ENCODE measurements at places on chromosomes 7 and 10.

DNA sequence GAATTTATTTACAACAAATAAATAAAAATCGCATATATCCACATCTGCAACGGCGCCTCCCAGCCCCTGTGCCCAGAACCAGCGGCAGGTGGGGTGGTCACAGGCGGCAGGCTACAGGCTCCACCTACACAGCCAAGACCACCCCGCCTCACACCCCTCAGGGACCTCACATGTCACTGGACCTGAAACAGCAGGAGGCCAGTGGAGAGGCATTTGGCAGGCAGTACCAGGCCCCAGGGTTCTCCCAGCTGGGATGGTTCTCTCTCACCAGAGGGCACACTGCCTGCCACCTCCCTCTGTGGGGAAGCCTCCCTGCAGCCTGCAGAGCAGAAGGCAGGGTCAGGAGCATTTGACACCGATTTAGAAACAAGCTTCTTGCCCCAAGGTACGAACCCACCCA, 81.5 kb downstream of the MAD1L1 start:
- no peak for DNase-seq

- DNase-seq, result no peak
These were observed 30.5 kb downstream of the ANXA8 start for GRCh38 chr10:47453141-47454007.

GRCh38 chr10:97549587-97550322, 22.8 kb upstream of the ANKRD2 start:
- DNase-seq, result no peak

- DNase-seq, result no peak
These were observed 236.6 kb upstream of the GRB10 start for GRCh38 chr7:51019191-51019844.

GRCh38 chr10:77866598-77866997, 60.0 kb downstream of the DLG5 start:
- no peak for DNase-seq

- DNase-seq, result no peak
These were observed 61.1 kb upstream of the C10orf90 start for GRCh38 chr10:126731610-126731990.

DNA sequence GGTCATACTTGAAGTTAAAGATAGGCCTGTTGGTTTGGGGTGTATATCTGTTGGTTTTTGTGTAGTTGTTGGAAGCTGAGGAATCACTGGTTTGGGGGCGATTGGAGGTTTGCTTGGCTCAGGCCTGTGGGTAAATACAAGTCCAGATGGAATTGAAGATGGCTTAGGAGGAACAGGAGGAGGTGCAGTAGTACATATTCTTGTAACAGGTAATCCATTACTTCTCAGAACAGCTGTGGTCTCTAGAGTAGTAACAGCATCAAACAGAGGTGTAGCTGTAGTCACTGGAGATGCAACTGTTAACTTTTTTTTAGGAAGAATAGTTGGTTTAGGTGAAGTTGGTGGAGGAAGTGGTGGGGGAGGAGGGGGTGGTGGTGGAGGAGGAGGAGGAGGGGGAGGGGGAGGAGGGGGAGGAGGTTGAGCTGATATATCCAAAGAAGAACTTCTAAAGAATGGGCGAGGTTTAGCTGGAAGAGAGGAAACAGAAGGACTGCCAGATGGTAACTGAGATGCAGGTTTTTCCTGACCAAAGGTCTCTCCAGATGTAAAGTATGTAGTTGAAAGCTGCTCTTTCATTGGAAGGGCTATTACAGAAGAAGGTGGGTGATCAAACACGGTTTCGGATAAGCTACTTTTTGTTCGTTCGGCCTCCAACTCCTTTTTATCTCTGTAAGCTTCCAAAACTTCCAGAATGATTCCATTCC, 209.2 kb downstream of the PCLO start:
- DNase-seq, result no peak

DNA sequence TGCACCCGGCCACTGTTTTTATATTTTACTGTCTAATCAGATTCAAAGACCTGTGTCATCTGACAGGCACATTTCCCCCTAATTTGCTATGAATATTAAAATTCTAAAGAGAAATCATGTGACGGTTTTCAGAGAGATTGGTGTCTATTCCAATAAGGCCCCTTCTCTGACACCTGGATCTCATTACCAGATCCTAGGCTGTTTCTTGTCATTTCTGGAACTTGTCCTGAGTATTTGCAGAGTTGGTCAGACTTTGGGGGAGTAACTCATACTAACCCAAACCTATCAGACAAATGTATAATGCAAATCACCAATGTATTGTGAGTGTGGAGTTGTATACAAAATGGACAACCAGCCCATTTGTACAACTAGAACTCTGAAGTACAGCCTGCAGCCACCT, 29.5 kb downstream of the MYO1G start:
- DNase-seq, result no peak

DNA sequence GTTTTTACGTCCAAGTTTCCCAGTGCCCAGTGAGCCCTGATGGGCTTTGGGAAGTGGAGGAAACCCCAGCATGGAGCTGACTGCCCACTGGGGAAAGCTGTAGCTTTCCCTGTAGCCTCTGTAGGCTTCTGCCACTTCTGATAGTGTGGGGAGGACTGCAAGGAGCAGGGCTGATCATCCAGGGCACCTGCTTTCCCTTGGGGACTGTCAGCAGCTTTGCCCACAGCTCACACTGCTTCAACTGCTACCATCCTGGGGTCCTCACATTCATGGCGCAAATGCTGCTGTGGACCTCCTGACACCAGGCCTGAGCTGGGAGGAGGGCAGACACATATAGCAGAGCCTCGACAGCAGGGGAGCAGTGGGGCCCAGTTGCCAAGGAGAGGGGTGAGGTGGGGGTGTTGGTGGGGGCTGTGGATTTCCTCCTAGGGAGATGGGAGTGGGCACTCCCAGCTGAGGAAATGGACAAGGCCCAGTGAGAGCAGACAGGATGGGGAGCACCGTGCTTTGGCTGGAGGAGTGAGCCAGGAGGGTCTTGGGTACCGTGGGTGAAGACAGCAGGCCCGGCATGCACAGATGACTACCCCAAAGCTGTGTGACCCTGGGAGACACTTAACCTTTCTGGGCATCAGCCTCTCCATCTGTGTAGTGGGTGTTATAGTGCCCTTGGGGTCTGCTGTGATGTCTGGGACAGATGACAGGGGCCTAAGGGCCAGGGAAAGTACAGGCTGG, 16.2 kb downstream of the RAMP3 start:
- DNase-seq, result no peak

DNA sequence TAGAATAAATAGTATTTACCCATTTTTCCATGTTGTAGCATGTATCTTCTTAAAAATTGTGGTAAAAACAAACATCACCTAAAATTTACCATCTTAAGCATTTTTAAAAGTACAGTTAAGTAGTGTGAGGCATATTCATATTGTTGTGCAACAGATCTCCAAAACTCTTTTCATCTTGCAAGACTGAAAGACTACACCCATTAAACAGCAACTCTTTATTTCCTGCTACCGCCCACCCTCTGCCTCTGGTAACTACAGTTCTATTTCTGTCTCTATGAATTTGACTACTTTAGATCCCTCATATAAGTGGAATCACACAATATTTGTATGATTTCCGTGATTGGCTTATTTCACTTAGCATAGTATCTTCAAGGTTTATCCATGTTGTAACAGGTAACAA, 40.0 kb upstream of the AGBL3 start:
- DNase-seq, result no peak

- DNase-seq, result no peak
These were observed 161.5 kb upstream of the PFKP start for GRCh38 chr10:2905851-2906250.

GRCh38 chr7:99139036-99139435, 4.9 kb downstream of the SMURF1 start:
- DNase-seq, result no peak

DNA sequence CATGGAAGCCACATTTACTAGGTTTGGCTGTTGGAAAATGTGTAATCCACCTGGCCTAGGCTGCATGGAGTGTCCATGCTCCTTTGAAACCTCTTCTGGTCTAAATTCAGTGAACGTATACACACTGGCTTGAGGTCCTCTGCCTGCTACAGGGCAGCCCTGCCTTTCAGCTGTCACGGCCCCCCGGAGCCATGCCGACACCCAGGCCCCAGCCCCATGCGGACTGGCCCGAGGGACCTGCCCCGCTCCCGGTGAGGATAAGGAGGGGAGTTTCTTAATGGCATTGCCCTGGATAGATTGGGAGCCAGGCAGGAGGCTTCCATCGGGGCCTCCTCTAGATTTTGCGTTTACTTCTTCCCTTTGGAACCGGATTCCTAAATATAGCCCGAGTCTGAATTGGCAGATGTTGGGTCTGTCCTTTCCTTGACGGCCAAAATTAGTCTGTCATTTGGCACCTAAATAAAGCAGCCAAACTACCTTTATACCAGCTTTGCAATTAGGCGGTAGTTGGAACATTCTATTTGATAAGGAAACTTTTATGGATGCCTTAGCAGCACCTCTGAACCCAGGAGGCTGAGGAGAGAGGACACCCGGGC, 72.1 kb upstream of the SH2B2 start:
- DNase-seq, result no peak

DNA sequence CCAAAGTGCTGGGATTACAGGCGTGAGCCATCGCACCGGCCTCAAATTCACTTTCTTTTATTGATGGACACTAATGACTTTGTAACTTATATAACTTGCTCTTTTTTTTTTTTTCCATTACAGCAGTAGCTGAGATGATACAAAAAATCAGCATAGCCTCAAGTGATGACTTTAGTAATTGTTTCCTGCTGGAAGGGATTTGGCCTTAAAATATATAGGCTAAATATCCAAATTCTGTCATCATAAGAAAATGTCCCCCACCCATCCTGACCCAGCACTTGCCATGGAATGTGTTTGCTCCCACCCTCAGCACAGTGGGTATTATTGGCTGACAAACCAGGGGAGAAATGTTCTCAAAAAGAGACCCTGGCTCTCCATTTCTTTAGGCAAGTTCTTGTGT, 1264.1 kb upstream of the AUTS2 start:
- DNase-seq, result no peak

- no peak for DNase-seq
These were observed 257.2 kb downstream of the GFRA1 start for GRCh38 chr10:116015583-116016333.

DNA sequence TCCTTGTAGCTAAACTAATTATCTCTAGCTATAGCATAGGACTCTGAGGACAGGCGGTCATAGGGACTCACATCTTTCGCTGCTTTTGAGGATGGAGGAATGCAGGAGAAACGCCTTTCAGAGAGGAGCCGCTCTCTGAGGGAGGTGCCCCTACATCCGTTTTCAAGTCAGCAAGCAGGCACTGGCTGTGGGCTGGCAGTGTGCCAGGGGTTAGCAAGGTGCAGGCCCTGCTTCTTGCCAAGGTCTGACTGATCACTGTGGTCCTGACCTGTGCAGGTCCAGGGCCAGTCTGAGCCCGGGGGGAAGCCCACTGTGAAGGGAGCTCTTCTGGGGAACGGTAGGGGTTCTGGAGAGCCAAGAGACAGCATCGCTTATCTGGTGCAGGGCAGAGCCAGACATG, 89.4 kb downstream of the SH3PXD2A start:
- peak; percentile 41 for DNase-seq

GRCh38 chr10:123391275-123392028, 237.2 kb downstream of the BUB3 start:
- no peak for DNase-seq

DNA sequence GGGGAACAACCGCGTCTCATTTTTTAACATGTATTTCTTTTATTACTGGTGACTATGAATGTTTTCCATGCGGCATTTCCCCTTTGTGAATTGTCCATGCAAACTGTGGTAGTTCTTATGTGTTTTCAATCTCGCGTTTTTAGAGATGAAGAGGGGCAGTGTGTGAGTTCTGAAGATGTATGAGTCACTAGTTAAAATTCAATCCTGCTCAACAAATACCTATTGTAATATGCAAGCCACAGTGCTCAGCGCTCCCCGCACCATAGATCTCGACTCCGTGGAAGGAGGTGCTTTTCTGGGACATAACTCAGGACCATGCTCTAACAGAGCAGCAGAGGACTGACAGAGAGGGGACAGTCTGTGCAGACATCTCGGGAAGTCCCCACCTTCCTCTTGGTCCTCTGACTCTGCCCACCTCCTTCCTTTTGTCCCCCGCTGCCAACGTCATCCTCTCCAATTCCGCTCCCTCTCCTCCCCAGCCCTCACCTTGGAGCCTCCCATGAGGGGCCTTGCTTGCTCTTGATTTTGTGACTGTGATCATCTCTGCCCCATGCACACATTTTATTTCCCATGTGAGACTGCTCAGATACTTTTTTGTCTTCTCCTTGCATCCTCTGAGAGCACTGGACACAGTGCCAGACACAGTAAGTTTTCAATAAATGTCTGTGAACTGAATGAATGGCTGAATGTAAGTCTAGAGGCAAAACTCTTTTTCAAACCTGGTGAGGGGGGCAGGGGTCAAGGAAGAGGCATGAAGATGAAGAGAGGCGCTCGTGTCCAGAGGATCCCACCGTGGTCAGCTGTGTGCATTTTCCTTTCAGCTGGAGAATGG, 42.7 kb upstream of the PLEKHA1 start:
- DNase-seq, result no peak

DNA sequence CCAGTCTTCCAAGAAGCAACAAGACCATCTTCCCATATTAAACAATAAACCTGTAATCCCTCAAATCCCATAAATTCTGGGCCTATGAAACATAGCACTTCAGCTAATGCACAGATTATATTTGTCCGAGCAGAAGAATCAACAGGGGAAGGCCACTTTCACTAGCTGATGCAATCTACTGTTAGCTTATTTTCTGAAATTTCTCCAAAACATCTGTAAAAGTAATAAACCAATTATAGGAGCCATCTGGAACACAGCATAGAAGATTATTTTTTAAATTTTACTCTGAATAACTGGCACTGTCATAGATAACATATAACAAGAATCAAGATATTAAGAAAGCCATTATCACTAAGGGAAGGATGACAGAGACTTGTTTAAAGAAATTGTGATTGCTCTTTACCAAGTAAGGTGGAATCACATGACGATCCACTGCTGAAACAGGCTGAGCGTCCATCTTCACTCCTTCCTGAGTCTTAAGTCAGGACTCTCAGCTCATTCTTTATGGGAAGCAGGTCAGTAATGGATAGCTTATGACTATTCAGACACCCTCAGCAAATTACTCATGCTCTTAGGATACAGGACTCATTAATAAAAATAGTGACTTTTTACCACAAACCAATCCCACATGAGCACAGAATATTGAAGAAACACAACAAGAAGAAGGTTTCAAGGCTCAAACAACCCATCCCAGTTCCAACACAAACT, 719.5 kb downstream of the XPNPEP1 start:
- DNase-seq, result no peak

- DNase-seq, result no peak
These were observed 561.9 kb upstream of the GALNT17 start for GRCh38 chr7:70570029-70570428.

- DNase-seq, result no peak
These were observed 343.9 kb downstream of the PLXNA4 start for GRCh38 chr7:132232406-132232805.

GRCh38 chr10:378930-379704, 243.9 kb downstream of the ZMYND11 start:
- no peak for DNase-seq

- no peak for DNase-seq
These were observed 86.7 kb upstream of the GNAI1 start for GRCh38 chr7:80047856-80048459.

GRCh38 chr10:63767138-63767801, 246.1 kb downstream of the REEP3 start:
- no peak for DNase-seq

- DNase-seq, result no peak
These were observed 27.1 kb downstream of the DUSP5 start for GRCh38 chr10:110524859-110525232.

GRCh38 chr10:123562811-123563580, 103.2 kb upstream of the GPR26 start:
- no peak for DNase-seq

Data from activated naive CD4-positive, alpha-beta T cell (primary cell).